ENCODE measurements at places on chromosomes 16 and 17.

- no peak for DNase-seq
Measured at GRCh38 chr17:19553036-19553435, 19.4 kb downstream of the SLC47A1 start.

- no peak for DNase-seq
Measured at GRCh38 chr17:61015966-61016365, 338.3 kb downstream of the BCAS3 start.

- DNase-seq = no peak
Measured at GRCh38 chr16:69727916-69728270, 1.5 kb upstream of the NQO1 start.

GRCh38 chr16:3065069-3065741 is at the start of gene IL32:
TSS of gene IL32 (plus strand) at chr16:3065640. CDS start at chr16:3065812, 172 bp downstream.
- DNase-seq = no peak

DNA sequence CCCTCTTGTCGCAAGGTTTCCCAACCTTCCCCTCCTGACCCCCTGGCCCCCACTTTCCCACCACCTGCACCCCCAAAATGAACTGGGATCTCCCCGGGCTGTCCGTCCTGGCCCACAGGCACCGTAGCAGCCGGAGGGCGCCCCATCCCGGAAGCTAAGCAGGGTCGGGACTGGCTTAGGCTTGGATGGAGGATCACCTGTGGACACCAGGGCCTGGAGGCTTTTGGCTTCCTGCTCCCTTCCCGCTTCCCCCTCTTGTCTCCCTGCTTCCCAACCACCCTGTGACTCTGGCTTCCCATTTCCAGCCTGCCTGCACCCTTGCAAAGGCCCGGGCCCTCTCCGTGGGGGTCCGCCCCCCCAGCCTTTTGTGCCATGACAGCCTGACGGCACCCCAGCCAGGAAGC is 2291.3 kb downstream of the TP53TG3F start:
- no peak for DNase-seq

DNA sequence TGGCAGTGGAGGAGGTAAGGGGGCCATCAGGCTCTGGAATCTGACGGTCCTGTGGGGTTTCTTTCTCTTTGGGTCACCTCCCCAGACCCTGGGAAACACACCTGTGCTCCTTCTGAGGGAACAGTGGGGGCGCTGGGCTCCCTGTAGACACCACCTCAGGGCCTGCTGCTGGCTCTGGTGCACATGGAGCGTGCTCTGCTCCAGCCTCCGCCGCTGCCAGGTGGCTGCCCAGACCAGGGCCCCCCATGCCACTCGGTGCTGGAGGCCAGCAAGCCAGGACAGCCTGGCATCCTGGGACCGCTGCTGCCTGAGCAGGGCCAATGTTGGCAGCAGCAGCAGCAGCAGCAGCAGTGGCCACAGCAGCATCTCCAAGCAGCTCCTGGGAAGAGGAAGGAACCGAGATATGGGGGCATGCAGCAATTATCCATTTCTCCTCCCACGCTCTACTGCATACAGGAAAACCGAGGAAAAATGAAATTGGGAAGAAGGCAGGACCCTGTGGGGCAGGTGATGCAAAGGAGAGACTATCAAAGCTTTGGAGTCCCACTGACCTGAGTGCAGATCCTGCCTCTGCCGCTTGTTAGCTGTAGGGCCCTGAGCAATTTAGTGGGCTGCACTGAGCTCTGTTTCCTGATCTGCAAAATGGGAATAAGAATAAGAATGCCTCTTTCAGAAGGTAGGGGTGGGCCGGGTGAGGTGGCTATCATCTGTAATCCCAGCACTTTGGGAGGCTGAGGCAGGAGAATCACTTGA is 902 bp downstream of the GHDC start:
- no peak for DNase-seq

DNA sequence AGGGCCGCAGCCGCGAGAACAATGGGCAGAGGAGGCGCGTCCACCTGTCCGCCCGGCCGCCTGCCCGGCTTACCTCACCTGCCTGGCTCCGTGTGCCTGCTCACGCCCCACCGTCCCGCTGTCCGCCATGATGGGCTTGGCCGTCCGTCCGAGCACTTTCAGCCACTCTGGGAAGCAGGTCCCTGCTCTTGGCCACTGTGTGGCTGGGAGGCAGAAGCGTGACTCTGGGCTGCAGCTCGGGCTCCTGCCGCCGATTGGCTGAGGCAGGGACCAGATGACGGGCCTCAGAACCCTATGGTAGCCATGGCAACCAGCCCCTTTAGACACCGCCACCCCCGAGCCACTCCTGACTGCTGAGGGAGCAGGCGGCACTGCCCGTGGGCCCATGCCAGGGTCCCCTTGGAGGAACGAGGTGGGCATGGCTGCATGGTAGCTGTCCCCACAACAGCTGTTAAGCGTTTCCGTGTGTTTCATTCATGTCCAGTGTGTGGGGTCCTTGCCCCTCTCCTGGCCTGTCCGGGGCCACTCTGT is 8.9 kb upstream of the AXIN1 start:
- DNase-seq = no peak

- DNase-seq = no peak
Measured at GRCh38 chr17:49881054-49881402, 33.2 kb upstream of the TAC4 start.

- no peak for DNase-seq
Measured at GRCh38 chr16:76926595-76926994, 264.4 kb upstream of the MON1B start.

- no peak for DNase-seq
Measured at GRCh38 chr17:10447026-10447931, 22.1 kb downstream of the MYH4 start.

- no peak for DNase-seq
Measured at GRCh38 chr17:52035336-52035915, 123.1 kb downstream of the CA10 start.

DNA sequence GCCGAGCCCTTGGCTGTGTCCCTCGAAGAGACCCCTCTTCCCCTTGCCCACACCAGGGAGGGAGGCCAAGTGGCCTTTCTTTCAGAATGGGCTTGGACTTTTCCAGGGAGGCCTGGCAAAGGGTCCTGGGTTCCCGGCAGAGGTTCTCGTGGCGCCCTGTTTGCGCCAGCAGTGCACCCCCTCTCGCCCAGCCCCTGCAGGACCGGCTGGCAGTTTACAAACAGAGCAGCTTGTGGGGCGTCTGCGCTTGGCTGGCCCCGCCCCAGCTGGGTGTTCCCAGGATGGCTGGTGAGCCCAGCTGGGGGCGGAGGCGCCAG is 137.8 kb upstream of the CIBAR2 start:
- DNase-seq = no peak

DNA sequence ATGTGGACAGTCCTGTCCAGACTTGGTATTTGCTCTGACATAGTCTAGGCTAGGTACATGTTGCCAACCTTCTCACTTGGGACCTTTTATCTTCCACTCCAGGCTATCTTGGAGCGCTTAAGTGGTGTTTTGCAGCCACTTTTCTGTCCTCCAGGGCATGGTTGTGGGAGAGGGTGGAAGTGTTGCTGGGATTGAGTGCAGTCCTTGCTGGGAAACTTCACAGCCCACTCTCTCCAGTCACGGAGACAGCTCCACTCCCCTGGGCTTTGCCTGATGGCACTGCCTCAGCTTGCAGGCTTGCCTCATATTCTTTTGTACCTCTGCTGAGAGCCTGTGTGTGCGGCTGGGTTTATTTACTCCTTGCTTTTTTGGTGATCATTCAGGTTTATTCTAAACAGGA is 17.4 kb downstream of the RPA1 start:
- no peak for DNase-seq

DNA sequence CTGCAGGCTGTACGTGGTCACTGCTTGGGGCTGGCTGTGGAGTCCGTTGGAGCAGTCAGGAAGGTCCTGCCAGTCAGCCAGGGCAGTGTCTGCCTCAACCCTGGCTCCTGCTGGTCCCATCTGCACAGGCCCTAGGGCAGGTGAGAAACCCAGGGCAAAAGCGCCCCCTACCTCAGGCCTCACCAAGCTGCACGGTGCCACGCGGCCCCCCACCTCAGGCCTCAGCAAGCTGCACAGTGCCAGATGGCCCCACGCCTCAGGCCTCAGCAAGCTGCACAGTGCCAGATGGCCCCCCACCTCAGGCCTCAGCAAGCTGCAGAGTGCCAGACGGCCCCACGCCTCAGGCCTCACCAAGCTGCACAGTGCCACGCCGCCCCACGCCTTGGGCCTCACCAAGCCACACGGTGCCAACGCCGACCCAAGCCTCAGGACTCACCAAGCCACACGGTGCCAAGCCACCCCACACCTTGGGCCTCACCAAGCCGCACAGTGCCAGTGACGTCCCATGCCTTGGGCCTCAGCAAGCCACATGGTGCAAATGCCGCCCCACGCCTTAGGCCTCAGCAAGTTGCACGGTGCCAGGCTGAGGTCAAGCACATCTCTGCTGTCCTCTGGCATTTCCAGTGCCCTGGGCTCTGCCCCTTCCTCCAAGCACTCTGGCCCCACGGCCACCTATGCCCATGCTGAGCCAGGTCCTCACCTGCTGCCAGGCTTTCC is 5.5 kb downstream of the TMEM204 start:
- DNase-seq = no peak

DNA sequence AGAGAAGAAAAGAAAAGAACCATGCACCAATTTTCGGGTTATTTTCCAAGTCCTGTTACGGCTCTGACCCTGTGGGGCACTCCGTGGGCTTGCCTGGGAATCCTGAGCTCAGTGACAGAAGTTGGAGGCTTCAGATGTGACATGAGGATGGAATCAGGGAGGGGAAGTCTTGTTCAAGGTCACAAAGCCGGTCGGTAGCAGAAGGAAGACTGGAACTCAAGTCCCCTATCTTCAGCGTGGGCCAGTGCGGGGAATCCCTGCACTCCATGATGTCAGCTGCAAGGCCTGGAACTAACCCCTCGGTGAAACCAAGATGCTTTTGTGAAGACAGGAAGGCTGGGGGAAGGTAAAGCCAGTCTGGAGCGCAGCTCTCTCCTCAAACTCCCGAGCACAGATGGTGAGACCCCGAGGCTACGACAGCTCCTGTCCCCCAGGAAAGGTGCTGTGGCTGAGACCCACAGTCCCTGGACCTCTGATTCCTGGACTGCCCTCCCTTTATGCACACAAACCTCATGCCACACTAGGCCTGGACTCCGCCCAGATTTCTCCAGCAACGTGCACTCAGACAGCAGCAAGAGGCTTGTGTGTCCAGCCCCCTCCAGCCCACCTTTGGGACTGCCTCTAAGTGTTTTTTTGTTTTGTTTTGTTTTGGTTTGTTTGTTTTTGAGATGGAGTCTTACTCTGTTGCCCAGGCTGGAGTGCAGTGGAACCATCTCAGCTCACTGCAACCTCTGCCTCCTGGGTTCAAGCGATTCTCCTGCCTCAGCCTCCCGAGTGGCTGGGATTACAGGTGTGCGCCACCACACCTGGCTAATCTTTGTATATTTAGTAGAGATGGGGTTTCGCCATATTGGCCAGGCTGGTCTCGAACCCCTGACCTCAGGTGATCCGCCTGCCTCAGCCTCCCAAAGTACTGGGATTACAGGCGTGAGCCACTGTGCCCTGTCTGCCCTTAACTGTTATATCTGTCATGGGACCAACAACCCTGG is 5.5 kb upstream of the IL27 start:
- DNase-seq = no peak

DNA sequence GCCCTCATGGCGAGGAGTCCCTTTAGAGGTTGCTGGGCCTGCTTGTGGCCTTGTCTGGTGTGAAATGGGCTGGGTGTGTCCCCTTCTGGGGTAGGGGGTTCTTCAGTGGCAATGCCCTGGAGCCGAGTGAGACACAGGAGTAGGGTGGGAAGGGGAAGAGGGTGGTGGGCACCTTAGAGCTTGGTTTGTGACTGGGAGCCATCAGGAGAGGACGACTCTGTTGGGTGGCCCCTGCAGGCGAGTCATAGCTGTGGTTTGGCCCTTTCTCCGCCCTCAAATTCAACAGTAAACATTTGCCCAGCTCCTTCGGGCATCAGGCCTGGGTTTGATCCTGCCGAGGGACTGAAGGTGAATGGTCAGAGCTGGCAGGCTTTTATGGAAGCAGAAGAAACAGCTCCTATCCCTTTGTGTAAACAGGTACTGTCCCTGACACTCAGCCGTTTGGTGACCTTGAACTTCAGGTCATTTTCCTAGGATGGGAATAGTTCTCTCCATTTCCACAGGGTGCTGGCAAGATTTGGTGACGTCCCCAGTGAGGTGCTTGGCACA is 2.9 kb downstream of the E4F1 start:
- DNase-seq = no peak

DNA sequence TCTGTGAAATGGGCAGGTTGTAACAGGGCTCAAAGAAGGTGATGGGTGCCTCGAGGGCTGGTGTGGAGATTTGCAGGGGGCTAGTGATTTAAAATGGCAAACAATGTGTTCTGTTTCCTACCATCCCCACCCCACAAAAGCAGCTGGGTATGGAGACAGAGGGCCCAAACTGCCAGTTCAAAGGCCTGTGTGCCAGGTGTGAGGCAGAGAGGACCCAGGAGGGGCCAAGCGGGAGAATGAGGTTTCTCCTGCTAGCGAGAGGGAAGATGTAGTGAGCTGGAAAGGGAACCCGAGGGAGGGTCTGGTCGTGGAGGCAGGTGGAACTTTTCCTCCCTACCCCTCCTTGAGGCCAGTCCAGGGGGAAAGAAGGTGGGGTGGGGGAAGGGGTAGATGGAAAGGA is 39.4 kb downstream of the LAT start:
- DNase-seq = no peak

GRCh38 chr16:24309258-24310142 is 53.4 kb downstream of the CACNG3 start:
- DNase-seq = no peak

DNA sequence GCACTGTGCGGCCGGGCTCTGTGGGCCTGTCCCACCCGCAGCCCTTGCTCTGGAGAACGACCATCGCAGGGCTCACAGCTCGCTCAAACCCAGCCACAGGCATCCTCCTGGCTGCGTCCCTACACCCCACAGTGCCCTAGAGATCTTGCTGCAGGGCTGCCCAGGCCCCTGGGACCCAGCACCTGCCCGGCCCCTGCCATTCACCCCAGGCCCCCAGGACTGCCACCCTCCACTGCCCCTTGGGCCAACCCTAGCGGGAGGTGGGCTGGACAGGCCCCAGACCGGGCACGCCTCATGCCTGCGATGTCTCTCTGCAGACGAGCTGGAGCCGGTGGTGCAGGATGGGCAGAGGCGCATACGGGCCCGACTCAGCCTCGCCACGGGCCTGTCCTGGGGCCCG is 56.1 kb upstream of the ZC3H18 start:
- DNase-seq = no peak

All from GM12878 (cell line).